ENCODE measurements at places on chromosomes 6 and 20. TPM values are rescaled to one million over a fixed set of nuclear protein-coding genes. Genes with fewer than 3 reads are reported as not detected.

DNA sequence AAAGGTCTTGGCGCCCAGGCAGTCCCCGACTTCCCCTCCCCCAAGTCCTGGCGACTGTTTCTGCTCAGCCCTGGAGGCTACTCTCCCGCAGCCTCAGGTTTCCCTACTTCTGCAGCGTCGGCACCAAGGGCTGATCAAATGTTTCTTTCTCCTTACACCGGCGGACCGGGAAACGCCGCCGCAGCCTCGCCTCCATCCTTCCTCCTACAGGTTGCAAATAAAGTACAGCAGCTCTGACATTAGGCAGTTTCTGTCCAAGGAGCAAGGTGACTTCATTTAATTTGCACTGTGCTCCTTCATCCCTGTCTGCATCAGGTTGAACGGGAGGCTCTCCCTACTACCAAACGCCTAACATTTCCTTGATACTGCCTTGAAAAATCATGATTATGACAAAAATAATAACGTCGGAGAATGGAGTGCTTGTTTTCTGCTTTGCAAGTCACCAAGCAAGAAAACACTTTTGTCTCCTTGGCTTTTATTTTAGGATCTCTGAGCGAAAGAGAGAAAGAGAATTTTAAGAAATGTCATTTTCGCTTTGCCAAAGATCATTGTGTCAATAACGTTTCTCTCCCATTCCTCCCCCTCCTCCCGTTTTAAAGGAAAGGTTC is 1.0 kb downstream of the CLIC5 start:
- DNase-seq: peak; percentile 52

The LGSN gene
- total RNA-seq: 0.19 TPM

The CCR6 gene
- not detected for total RNA-seq

- DNase-seq: no peak
These were observed 7.4 kb downstream of the TINAG start for GRCh38 chr6:54315656-54316055.

DNA sequence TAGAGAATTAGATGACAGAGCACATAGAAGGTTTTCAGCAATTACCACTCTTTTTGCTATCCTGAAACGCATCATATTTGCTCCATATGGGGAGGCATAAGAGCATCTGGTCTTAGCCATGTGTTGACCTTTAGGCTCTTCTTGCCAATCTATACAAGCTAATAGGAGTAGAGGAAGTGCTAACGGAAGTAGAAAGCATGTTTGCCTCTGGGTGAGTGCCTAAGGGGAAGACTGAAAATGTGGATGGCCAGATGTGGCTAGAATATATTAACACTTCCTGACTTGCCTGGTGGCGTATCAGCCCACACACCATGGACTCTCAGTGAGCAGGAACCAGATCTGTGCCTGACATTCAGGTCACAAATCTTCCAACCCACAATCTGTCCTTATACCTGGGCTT is 136.3 kb downstream of the LRRC1 start:
- DNase-seq: no peak

DNA sequence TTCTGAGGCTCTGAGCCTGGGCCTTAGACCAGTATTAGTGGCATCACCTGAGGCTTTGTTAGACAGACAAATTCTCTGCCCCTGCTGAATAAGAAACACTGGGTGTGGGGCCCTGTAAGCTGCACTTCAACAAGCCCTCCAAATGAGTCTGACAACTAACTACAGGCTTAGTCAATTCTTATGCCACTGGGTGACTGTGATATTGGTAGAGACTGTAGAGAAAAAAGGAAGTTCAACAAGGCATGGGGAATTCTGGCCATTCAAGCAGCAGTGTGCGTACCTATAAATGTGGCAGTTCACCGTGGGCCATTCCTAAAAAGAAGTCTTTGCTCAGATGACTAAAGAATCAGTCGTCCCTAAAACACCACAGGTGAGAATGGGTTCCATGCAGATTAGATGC is 82.7 kb downstream of the MDN1 start:
- DNase-seq: no peak

The GCNT2 gene
- 54.3 TPM for total RNA-seq

The AGPAT1 gene
- 101 TPM for total RNA-seq

The WFDC12 gene
- total RNA-seq: not detected

The KIFC1 gene
- total RNA-seq: 69.3 TPM

The SLA2 gene
- not detected for total RNA-seq

The TMX4 gene
- 7.8 TPM for total RNA-seq

The MAP3K7 gene
- 34.0 TPM for total RNA-seq
